ENCODE measurements at places on chromosomes 1 and 21.

DNA sequence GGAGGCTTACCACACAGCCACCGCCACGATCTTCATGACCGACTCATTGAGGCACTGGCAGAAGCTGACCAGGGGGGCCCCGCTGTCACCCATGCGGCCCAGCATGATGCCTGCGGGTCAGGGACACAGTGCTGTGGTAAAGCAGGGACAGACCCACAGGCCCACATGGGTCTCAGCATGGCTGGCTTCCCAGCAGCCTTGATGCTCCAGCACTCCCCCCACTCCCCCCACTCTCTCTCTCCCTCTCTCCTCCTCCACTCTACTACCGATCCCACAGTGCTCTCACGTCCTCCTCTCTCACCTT is 31.4 kb downstream of the PODN start:
- DNase-seq, result no peak

- DNase-seq, result no peak
Measured at GRCh38 chr1:93608187-93609109, 73.2 kb downstream of the BCAR3 start.

DNA sequence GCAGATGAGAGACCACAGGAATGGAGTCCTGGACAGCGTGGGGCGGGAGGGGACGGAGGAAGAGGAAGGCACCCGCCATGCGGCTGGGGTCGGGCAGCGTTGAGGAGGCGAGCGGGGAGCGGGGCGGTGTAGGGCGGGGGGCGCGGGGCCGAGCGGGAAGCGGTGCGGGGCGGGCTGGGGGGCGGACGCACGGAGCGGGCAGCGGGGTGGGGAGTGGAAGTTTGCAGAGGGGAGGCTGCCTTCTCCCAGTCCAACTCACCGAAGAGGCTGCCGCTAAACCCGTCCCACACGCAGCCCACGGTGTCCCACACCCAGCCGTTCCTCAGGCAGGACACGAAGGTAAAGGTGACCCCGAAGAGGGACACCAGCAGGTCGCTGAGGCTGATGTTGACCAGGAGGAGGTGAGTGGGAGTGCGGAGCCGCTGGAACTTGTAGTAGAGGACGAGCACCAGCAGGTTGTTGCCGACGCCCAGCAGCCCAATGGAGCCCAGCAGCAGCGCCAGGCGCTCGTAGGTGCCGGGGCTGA is 483 bp downstream of the CHML start:
- DNase-seq, result no peak

GRCh38 chr1:202105571-202106339 is 17.0 kb upstream of the GPR37L1 start:
- DNase-seq, result peak; percentile 75

- no peak for DNase-seq
Measured at GRCh38 chr1:12712076-12712475, 3.8 kb upstream of the AADACL3 start.

DNA sequence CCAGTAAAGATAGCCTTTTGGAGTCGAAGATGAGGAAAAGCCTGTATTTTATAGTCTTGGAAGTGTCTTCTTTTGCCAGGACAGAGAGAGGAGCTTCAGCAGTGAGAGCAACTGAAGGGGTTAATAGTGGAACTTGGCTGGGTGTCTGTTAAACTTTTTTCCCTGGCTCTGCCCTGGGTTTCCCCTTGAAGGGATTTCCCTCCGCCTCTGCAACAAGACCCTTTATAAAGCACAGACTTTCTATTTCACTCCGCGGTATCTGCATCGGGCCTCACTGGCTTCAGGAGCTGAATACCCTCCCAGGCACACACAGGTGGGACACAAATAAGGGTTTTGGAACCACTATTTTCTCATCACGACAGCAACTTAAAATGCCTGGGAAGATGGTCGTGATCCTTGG is at the start of gene VCAM1:
VCAM1 (plus strand) TSS at position 253 of the 400 bp plus-strand sequence; CDS start at position 372, 119 bp downstream.
- DNase-seq, result peak; percentile 55

GRCh38 chr1:84301785-84302385 is 377 bp downstream of the SAMD13 start:
- no peak for DNase-seq

- no peak for DNase-seq
Measured at GRCh38 chr1:13725714-13726175, 25.8 kb downstream of the PRDM2 start.

- no peak for DNase-seq
Measured at GRCh38 chr1:31390071-31390470, 17.2 kb upstream of the FABP3 start.

GRCh38 chr1:218322762-218323161 is 22.4 kb upstream of the TGFB2 start:
- DNase-seq, result no peak

DNA sequence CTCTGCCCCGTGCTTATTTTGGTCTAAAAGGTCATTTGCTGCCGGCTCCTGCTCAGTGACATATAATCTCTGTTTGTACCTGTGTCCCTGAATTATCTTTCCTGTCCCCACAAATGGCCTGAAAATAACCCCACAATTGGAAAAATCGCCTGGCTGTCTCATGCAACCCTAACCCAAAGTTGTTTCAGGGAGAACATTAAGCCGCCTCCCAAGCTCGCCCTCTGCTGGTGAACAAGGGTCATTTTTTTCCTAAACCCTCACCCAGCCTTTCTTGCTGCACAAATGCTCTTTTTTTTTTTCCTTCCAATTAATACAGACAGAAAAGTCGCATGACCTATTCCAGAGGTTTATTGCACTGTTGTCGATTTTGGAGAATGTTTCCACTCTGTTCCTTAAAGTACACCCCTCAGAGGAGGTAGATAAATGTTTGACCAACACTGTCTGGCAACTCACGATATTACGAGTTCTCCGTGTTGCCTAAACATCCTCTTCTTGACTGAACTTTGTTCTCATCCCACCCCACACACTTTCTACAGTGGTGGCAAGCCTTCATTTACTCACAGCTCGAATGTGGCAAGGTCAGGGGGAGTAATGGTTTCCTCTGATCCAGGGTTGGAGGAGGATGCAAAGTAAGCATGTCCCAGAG is 148.7 kb downstream of the ZZZ3 start:
- peak; percentile 52 for DNase-seq

GRCh38 chr1:180117764-180118116 is 36.9 kb upstream of the QSOX1 start:
- no peak for DNase-seq

GRCh38 chr1:32242341-32242851 is 4.6 kb upstream of the FAM167B start:
- DNase-seq, result no peak

DNA sequence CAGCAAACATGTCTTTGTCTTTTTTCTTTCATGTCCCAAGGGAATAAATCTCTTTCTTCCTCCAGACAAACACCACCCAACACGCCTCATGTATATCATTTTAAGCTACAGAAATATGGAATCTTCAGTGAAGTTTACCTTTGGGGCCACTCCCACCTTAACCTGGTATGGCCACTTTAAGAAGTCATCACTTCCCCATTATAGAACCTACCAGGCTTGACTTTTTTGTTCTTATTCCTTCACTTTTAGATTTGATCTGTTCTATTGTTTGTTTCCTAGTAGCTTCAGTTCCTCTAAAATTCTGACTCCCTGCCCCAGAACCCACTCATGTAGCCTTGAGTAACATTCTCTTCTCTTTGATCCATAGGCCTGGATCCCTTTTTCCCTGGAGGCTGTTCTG is 226.3 kb downstream of the HLX start:
- DNase-seq, result no peak

GRCh38 chr21:15277466-15277865 is 212.7 kb upstream of the NRIP1 start:
- no peak for DNase-seq

DNA sequence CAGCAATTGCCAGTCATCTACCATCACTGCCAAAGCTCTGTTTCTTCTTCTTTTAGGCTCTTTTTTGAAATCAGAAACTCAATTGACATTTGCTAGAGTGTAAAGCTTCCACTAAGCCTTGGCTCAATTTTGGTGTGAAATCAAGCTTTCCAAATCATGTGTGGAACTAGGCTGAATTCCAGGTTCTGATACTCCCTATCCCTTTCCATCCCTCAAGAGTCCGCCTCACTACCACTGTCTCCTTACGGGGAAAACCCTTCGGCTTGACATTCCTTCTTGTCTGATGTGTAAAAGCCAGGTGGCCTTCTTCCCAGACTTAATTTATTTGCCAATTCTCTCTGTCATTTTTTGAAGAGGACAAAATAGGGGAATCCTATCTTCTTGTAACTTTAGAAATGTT is 47.2 kb upstream of the PRMT6 start:
- no peak for DNase-seq

GRCh38 chr1:12596007-12596821 is 21.8 kb downstream of the DHRS3 start:
- DNase-seq, result no peak

DNA sequence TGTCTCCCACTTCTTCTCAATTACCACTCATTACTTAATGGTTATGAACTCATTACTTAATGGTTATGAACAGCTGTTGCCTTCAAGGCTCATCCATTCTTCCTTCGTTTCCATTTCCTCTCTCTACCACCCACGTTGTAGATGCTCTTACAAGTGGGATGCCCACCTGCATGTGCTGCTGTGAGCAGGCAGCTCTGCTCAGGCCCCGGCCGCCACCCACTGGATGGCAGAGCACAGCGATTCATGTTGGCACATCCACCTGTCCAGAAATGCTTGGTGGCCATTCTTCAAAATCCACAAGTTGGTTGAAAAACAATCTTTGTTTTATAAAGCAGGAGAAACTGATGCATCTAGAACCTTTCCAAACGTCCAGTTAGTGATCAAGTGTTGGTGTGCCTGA is 14.5 kb downstream of the ATP1A1 start:
- no peak for DNase-seq

DNA sequence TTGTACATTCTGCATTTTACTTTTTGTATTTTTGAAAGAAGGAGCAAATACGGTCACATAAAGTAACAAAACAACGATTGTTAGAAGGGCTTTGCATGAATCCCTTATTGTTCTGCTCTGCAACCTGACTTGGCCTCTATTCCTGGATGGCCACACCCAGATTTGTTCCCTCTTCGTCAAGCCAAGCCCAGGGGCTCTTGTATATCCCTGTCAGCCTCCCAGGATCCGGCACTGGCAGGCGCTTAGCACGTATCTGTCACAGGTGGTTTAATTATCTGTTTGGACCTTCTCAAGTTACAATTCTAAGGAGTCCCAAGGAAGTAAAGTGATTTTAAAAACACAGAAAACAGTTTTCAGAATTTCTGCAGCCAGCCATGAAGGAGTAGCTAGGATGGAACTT is 28.0 kb downstream of the CRYAA start:
- no peak for DNase-seq

DNA sequence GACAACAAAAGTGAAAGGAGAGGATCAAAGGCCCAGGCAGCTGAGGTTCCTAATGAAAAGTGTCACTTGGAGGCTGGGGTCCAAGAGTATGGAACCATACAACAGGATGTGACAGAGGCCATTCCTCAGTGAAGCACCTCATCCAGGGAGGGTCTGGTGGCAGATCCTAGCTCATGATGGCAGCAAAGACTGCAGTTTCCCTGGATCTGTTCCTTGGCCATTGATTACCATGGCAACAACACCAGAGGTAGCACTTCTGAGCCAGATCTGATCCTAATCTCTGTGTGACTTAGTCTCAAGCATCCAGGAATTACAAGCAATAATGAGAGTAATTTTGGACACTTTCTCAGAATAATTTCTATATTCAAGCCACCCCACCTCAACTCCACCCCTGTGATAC is 12.9 kb downstream of the FAM177B start:
- DNase-seq, result peak; percentile 27

DNA sequence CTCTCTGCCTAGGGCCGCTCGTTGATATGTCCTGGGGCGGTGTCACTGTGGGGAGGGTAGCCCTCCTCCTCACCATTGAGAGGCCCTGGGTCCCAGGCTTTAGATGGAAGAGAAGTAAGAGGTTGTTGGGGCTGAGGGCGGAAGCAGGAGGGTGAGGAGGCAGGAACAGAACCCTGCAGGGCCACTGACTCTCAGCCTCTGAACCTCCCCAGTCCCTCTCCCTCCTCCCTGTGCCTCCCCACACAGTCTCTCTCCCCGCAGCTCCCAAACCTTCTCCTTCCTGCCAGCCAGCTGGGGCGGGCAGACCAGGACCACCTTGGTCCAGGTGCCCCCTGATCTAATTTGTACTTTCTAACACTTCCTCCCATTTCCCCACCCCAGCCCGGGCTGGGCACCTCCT is 14.3 kb upstream of the FAM131C start:
- DNase-seq, result no peak

DNA sequence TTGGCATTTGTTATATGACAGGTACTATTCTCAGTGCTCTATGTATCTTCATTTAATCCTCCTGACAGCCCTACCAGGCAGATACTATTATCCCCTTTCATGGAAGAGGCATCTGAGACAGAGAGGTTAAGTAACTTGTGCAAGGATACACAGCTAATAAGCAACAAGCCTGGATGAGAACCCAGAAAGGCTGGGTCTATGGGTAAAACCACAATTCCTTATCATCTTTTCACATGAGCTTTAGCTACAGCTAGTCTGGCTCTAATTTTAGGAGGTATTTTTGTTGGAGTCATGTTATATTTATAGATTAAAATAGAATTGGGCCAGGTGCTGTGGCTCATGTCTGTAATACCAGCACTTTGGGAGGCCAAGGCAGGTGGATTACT is 27.7 kb downstream of the DNTTIP2 start:
- DNase-seq, result no peak

DNA sequence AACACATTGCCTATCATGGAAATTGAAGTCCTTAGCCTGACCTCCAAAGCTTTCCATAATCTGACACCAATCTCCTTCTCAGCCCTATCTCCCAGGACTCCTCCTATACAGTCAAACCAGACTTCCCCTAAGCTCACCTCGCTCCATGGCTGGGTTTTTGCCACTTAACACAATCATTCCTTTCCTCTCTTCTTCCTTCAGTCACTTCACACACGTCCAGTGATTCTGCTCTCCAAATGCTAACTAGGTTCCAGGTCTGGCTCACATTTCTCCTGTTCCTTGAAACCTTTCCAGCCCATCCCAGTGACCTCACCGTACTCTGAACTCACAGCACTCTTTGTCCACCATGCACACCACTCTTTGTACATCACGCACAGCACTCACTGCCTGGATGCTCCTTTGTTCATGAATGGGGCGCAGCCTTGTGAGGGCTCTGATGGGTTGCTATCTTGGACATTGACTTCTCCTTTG is 98.4 kb downstream of the GLUL start:
- no peak for DNase-seq

GRCh38 chr1:17994046-17994445 is 113.6 kb upstream of the IGSF21 start:
- no peak for DNase-seq

GRCh38 chr1:94538243-94538827 is 3.2 kb downstream of the F3 start:
- no peak for DNase-seq

- no peak for DNase-seq
Measured at GRCh38 chr1:244113532-244114320, 62.6 kb downstream of the ZBTB18 start.

DNA sequence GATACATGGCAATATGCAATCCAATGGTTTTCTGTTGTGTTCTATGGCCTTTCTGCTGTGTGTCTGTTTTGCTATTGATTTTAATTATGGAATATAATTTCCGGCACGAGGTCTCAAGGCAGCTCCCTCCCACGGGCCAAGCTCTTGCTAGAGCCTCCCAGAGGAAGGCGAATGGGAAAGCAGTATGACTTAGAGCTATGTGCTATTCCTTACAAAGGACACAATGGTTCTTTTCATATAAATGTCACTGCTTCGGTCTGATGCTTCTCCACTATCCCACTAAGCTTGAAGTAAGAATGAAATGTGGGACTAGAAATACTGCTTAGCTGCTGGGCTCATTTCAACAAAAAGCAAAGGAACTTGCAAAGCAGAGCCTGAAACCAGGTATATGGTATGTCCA is 322.2 kb upstream of the BEND5 start:
- DNase-seq, result no peak

GRCh38 chr1:3772715-3773571 is at the start of gene SMIM1:
TSS of gene SMIM1 (plus strand) at chr1:3772749. CDS start at chr1:3775374, 2,625 bp downstream.
- no peak for DNase-seq

Data from neuronal stem cell (in vitro differentiated cells).